ENCODE measurements at places on chromosomes 5 and 9.
A peak's percentile ranks its signal among the peaks of the same experiment; 100 is the strongest.

DNA sequence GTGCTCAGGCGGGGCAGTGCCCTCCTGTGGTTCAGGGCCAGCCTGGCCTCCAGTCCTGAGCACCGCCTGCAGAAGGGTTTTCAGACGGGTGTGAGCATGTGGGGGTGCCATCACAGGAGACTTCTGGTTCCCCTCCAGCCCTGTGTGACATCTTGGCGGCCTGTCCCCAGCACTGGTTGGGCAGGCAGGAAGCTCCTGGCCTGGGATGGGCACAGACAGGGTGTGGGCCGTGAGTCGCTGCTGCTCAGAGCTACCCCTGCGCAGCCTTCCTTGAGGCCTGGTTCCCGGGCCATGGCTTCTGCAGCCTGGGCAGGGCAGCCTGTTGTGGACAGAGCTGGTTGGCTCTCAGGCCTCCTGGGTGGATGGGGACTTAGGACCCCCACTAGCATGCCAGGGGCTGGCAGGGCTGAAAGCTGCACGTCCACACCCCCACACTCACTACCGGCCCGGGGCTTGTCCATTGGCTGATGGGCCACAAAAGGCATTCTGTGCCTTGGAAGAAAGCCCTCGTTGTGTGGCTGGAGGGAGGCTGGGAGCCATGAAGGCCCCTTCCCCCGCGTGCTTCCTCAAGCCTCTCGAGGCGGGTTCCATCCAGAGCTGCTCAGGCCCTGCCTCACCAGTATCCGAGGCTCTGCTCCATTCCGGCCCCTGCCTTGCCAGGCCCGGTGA, 58.7 kb downstream of the RXRA start:
- DNase-seq: peak; percentile 37

DNA sequence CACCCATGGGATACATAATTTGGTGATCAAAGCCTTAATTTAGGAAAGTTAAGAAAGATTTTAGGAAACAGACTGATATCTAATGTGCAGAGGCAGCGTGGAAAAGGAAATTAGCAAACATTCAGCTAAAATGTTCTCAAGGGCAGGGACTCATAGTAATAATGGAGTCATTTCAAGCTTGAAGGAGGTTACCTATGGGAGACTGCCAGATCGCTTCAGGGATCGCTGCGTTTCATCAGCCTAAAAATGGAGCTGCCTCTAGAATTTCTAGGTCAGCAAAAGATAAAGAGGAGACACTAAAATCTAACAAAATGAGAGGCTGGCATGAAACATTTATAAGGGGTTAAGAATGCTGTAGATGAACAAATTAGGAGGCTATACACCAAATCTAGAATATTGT, 115.5 kb downstream of the APBA1 start:
- no peak for DNase-seq

GRCh38 chr5:73354406-73354805, 94.2 kb downstream of the FOXD1 start:
- DNase-seq: no peak

- DNase-seq: no peak
Measured at GRCh38 chr5:158754018-158754514, 345.6 kb downstream of the EBF1 start.

- peak; percentile 43 for DNase-seq
Measured at GRCh38 chr9:35827486-35827885, 1.0 kb downstream of the FAM221B start.
